ENCODE measurements at places on chromosomes 2 and 18.

GRCh38 chr18:45107425-45107824, 426.7 kb downstream of the SETBP1 start:
- DNase-seq, result no peak

DNA sequence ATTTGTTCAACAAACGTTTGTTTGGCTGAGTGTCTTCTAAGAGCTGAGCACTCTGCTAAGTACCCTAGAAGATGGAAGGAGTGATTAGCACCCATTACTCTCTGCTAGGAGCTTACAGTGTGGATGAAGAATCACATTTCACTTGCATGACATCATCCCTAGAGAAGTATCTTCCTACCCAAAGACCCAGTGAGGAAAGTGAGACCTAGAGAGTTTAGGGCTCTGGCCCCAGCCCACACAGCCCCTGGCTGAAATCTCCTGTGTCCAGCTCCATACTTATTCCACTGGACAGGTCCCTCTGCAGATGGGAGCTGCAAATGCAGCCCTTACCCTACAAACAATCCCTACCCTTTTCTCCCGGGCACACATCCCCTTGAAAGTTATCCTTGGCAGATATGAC, 26.8 kb upstream of the EPAS1 start:
- no peak for DNase-seq

DNA sequence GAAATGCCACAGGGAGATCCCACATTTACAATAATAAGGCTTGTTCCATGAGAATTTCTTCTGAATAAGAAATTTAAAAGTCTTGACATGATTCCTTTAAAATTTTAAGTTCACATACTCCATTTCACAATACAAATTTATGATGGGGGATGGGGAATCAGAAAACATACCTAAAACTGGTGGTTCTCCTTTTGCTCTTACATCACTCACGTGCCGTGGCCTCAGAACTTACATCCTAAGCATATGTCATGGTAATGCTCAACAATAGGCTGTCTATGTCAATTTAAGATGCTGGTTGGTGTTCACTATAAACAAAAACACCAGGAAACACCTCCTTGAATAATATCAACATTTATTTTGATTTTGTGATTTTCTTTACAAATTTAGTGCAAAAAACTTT, 12.8 kb downstream of the UPP2 start:
- no peak for DNase-seq

GRCh38 chr2:1598800-1599199, 145.5 kb downstream of the PXDN start:
- DNase-seq, result no peak

DNA sequence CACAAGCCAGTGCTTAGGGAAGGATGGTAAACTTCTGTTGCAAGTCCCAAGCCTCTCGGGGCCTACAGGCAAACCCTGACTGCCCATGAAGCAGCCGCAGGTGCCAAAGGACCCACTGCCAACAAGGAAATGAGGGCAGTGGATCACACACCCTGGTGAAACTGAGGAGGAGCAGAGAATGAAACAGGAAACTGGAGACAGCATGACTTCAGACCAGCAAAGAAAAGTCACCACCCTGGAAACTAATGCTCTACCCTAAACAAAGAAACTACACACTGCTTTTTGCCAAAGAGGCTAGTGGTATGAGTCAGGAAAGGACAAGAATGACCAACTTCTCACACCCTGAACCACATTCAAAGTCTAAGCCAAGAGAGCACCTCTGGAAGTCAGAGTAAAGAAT, 97.2 kb downstream of the MYO5B start:
- no peak for DNase-seq

DNA sequence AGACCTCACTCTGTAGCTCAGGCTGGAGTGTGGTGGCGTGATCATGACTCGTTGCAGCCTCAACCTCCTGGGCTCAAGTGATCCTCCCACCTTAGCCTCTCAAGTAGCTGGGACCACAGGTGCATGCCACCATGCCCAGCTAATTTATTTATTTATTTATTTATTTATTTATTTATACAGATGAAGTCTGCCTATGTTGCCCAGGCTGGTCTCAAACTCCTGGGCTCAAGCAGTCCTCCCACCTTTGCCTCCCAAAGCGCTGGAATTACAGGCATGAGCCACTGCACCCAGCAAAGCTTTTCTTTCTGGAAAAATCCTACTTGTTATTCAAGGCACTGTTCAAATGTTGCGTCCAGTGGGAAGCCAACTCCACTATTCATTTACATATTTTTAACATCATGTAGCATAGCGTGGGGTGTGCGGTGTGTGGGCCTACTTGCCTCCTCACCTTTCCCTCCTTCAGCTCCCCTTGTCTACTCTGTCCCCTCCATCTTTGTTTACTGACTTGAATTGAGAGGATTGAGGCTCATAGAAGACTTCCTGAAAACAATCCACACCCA, 6.8 kb upstream of the RHOB start:
- DNase-seq, result no peak

DNA sequence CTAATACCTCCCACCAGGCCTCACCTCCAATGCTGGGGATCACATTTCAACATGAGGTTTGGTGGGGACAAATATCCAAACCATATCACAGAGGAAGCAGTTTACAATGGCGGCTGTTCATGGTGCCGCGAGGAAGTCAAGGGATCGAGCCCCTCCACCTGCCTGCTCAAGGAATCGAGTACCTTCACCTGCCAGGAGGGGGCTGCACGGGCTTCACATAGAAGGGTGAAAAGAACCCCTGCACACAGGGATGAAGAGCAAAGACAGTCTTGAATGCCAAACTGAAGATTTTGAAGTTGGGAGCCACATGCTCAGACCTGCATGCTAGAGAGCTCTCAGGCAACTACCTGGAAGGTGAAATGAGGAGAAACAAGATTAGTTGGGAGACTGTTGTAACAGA, 110.3 kb downstream of the KCNF1 start:
- DNase-seq, result no peak

DNA sequence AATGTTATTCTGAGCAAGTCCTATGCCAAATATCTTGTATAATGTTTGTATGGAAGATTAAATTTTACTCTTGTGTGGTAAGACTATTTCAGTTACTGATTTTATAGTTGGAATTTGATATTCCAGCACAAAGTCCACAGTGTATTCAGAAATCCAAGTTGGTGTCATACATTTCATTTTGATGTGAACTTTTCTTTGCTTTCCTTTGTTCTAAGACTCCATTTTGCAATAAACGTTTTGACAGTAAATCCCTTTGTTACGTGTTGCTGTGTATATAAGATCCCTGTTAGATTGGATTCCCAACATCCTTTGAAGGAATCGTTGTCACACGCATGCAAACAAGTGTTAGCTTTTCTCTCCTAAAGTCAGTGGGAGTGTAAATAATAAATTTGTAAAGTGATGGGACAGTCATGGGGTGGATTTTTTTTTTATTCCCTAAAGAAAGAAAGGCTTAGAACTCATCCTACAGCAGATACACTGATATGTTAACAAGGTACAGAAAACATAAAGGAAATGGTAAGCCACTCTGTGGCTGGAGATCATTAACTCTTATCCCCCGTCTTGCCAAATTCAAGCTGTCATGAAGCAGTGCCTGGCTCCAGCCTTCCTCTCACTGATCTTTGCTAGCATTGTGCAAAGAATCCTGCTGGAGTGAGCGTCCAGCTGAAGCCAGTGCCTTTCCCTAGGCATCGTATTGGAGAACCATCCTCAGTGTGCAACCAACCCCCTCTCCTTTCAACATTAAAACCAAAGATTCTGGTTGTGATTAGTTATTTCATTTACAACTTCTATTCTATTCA, 127.6 kb upstream of the CDCA7 start:
- DNase-seq, result no peak
